ENCODE measurements at places on chromosomes 2 and 18. TPM values are rescaled to one million over a fixed set of nuclear protein-coding genes. Genes with fewer than 3 reads are reported as not detected.

GRCh38 chr2:106876699-106877098 is 9.3 kb downstream of the ST6GAL2 start:
- no peak for DNase-seq

DNA sequence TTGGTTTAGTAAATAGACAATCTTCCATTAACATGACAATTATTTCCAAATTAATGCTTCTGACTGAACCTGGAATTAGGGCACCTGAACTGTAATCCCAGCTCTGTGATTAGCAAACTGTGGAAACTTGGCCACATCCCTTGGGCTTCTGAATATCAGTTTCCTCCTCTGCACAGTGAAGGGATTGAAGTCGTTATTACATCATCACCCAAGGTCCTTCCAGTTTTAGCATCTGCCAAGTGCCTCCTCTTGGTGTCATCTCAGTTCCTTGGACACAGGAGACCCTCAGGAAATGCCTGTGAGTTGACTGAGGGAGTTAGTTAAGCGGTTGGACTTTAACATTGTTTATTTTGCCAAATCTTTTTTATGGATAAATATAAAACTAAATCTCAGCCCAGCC is 64.8 kb downstream of the MOGAT1 start:
- DNase-seq, result peak; percentile 67

GRCh38 chr18:26460449-26461091 is 87.8 kb downstream of the KCTD1 start:
- DNase-seq, result peak; percentile 38

Gene NETO1
- 0.36 TPM for total RNA-seq

DNA sequence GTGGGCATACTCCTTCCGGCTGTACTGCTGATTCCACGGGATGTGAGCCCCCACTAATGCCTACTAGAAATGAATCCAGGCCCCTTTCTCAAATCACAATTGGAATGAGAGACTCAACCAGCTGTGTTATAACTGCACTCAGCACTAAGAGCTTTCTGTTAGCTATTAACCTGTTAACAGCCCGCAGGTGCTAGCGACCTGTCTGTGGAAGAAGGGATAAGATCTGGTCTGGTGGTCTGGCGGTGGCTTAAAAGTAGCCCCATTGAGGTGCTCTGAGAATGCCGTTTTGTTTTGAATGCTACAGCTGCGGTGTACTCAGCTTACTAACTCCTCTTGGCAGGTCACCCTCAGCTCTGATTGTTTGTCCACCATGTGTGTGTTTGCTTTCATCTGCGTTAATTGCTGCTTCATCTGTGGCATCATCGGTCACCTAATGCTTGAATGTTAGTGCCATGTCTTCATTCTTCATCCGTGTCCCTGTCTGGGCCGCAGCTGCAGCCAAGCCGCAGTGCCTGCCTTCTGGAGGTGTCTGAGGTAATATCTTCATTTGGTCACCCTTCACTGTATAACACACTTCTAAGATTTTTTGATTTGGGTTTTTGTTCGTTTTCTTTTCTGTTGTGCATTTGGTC is 16.3 kb downstream of the RAB12 start:
- DNase-seq, result no peak

- peak; percentile 91 for DNase-seq
These were observed 73.2 kb downstream of the LRRFIP1 start for GRCh38 chr2:237700512-237701032.

DNA sequence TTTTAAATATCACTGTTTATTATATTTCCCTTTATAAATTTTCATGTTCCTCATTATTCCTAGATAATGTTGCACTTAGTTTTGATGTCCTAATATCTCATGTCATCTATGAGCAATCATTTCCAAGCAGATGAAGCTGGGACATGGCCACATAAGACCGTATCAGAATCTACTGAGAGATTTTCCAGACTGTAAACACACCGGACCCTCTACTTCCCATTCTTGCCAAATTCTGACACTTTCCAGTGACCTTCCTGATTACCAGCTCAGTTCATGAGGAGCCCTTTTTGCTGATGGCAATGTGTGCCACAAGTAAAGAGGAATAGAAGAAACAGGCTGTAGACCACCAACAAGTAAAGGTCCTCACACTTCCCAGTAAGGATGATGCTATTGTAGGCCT is 20.3 kb upstream of the PDE1A start:
- no peak for DNase-seq

Gene LCLAT1
- 11.5 TPM for total RNA-seq

Gene CDH19
- total RNA-seq, result not detected

- DNase-seq, result no peak
These were observed 94.9 kb downstream of the PIEZO2 start for GRCh38 chr18:11054497-11054896.

GRCh38 chr18:39274535-39274934 is 1708.9 kb upstream of the CELF4 start:
- peak; percentile 45 for DNase-seq
